ENCODE measurements at places on chromosomes 6 and 20.
A peak's percentile ranks its signal among the peaks of the same experiment; 100 is the strongest.

DNA sequence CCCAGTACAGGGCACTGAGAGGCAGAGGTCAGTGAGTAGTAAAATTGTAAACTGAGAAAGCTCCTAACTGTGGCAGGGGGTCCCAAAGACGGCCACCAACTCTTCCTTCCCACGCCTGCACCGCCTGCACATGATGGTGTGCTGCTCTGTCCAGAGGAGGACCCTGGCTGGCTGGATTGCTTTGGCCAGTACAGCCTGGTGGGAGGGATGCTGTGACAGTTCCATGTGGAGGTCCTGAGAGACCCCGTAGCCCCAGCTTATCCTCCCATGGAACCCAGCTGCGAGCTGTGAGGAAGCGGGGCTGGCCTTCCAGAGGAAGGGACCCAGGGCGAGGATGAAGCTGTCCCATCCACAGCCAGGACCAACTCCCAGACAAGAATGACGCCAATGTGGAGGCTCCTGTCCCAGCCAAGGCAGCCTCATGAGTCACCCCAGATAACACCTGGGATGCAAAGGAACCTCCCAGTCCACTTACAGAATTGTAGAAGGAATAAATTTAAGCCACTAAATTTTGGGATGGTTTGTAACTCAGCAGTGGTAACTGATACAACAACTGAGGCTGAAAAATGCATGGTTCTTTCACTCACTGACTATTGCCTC is 2.0 kb upstream of the ACSS1 start:
- DNase-seq = peak; percentile 61

GRCh38 chr6:132934496-132934895 is 120.1 kb downstream of the RPS12 start:
- DNase-seq = no peak

GRCh38 chr6:134805168-134805567 is 144.7 kb downstream of the ALDH8A1 start:
- DNase-seq = no peak

GRCh38 chr6:45419571-45420082 is 41.9 kb upstream of the SUPT3H start:
- DNase-seq = peak; percentile 87

GRCh38 chr20:1800777-1801176 is 94.4 kb upstream of the SIRPA start:
- no peak for DNase-seq

DNA sequence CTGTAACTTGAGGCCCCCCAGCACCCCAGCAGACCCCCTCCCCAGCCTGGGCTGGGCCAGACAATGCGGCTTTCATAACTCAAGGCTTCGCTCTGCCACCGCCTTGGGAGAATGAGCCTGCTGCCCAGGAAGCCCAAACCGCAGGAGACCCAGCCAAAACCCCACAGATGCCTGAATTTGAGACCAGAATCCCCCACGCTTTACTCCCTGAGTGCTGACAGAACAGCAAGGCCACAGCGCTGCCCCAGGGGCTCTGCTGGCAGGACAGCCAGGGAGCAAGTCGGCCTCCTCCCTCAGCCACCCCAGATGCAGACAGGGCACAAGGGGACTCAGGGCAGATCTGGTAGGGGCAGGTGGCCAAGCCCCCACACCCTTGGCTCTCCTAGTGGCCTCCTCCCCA is 2.2 kb downstream of the MDFI start:
- DNase-seq = no peak

DNA sequence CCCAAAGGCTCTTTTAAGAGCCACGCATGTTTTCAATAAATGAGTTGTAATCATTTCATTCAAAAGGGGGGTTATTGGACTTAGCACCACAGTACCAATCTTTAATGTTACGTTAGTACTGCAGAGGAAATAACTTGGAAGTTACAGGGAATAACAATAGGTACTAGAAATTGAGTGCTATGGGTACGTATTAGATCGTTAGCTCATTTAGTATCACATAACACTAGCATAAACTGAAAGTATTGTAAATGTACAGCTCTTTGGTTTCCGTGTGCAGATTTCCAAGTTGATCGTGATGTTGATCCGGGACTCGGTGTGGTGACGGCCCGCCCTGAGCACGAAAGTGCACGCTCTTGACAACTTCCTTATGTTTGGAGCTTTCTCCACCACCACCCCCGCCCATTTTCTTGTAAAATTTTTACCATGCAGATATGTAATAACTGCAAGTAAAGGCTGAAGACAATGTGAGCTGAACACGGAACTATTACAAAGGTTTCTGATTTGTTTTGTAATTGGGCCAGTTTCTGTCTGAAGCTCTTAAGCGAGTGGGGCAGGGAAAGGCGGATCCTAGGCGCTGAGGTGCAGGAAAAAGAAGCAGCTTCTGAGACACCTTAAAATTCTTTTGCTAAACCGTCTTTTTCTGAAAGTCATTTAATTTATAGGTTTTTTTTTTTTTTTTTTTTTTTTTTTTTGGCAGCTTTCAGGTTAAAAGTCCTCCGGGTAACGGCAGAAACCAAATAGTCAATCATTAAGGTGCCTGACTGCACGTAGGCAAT is 71.5 kb downstream of the HFE start:
- peak; percentile 83 for DNase-seq

DNA sequence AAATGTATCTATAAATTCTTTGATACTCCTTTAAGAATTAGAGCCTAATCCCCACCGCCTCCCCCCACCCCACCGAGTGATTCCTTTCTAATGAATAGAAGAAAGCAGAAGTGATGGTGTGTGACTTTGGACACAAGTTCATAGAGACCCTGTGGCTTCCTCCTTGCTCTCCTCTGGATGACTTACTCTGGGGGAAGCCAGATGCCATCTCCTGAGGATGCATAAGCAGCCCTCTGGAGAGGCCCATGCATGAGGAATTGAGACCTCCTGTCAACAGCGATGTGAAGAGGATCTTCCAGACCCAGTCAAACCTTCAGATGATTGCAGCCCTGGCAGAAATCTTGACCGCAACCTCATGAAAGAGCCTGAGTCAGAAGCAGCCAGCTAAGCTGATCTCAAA is 21.1 kb downstream of the AHCY start:
- no peak for DNase-seq

DNA sequence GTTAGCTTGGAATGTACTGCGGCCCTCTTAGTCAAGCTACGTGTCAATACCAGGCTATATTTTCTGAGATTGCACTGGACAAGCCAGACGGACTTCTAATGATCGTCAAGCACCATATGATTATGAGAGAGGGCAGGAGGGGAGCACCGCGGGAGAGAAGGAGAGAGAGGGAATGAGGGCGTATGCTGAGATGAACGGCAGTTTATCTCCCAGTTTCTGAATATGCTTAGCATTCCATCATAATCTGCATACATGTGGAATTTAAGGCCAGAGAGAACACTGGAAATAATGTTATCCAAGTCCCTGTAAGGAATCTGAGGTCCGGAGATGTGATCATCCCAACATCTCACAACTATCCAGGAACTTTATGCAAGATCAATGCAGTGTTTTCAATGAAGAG is 60.2 kb downstream of the BFSP1 start:
- no peak for DNase-seq

DNA sequence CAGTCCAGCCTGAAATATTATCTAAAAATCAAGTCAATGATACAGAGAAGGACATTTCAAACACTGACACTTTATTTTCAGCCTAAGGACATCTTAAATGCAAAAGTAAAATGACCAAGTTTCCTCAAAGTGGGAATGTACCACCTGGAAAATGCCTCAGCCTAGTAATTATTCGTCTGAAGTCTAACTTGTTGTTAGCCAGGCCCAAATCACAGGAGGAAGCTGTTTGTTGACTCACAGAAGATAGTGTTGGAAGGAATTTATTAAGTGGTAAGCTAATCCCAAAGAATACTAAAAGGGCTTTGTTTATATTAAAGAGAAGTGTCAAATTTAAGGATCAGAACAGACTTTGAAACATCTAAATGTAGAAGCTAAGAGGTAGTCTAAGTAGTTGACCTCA is 2.5 kb downstream of the PDE7B start:
- no peak for DNase-seq

DNA sequence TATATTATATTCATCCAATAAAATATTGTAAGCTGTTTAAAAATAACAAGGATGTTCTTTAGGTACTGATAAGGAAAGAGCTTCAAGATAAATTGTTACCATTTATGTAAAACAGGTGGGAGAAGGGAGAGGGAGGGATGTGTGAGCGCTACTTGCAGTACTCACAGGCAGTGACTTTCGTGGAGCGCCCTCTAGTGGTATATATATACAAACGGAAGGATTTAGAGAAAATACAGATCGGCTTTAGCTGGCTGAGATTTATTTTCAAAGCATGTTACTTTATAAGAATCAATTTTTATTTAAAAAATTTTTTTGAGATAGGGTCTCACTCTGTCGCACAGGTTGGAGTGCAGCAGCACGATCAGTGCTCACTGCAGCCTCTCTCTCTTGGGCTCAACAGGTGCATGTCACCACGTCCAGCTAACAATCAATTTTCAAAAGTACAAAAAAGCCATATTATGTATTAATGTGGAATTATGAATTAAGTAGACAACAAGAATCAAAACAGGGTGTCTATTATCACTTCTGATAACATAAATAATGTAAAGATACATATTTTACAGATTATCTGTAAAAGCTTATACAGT is 3.3 kb upstream of the MOG start:
- DNase-seq = peak; percentile 70

GRCh38 chr6:47245745-47246371 is 63.8 kb downstream of the TNFRSF21 start:
- DNase-seq = no peak

DNA sequence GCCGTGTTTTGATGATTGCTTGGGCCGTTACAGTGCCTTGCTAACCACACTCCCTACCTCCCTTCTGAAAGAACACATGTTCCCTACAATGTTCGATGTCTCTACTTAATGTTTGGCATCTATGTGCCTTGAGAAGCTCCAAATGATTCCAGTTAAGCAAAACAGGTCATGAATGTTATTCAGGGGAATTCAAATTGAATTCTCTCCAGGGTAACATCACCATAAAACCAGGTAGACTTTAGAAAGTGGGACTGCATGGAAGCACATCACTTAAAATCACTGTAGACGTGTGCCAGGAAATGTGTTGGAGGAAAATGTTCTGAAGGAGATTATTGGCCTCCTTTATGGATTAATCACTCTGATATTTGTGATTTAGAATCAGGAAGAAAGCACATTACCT is 128.1 kb downstream of the ADAT2 start:
- DNase-seq = no peak
